NCI-H1092 treated with DMSO at 0.1 percent for 48 hours (cell line): ENCODE measurements at places on chromosomes 6 and 20.

GRCh38 chr6:13838616-13839015 lies 24.3 kb upstream of the MCUR1 start:
- no peak for DNase-seq

DNA sequence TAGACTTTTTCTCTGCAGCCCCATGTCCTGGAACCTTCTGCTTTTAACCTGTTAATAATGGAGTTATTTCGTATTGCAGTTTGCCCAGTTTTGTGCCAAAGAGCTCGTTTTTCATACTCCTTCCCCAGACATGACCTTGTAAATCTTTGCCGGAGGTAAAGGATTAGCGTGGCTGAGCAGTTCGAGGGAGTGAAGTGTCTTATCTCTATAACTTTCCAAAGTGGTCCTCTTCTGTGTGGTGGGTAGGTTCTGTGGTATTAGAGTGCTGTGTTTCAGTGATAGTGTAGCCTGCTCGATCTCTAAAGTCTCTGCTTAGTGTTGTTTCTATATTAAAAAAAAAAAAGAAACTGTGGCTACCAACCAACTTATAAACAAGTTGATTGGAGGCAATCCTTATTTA lies 67.5 kb downstream of the FARS2 start:
- DNase-seq: no peak

- DNase-seq: no peak
Observed at GRCh38 chr6:14860774-14861173, 385.1 kb upstream of the JARID2 start.

DNA sequence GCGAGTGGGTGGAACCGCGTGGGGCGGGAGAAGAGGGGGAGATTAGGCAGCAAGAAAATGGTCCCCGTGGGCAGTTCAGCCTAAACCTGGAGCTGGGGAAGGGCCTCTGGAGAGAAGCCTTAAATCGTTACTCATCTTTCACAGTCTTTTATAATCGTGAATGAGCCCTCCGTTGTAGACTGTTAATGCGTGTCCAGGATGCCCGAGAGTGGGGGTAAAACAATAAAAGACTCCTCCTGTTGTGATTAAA lies 11.0 kb upstream of the ELOVL5 start:
- DNase-seq: no peak
